Neural crest cell (in vitro differentiated cells): ENCODE measurements at places on chromosomes 3 and 15. TPM values are rescaled to one million over a fixed set of nuclear protein-coding genes. Genes with fewer than 3 reads are reported as not detected.

GPR62 gene
- 0.18 and 0.23 TPM in 2 replicates for total RNA-seq

TRAIP gene
- total RNA-seq = 33.4 and 38.1 TPM in 2 replicates

NKIRAS1 gene
- 8.8 and 9.7 TPM in 2 replicates for total RNA-seq

FHIT gene
- 4.7 and 5.2 TPM in 2 replicates for total RNA-seq

RETNLB gene
- total RNA-seq = not detected in 2 replicates

TBC1D5 gene
- 51.2 and 52.6 TPM in 2 replicates for total RNA-seq

SLC22A14 gene
- not detected in 2 replicates for total RNA-seq

DNA sequence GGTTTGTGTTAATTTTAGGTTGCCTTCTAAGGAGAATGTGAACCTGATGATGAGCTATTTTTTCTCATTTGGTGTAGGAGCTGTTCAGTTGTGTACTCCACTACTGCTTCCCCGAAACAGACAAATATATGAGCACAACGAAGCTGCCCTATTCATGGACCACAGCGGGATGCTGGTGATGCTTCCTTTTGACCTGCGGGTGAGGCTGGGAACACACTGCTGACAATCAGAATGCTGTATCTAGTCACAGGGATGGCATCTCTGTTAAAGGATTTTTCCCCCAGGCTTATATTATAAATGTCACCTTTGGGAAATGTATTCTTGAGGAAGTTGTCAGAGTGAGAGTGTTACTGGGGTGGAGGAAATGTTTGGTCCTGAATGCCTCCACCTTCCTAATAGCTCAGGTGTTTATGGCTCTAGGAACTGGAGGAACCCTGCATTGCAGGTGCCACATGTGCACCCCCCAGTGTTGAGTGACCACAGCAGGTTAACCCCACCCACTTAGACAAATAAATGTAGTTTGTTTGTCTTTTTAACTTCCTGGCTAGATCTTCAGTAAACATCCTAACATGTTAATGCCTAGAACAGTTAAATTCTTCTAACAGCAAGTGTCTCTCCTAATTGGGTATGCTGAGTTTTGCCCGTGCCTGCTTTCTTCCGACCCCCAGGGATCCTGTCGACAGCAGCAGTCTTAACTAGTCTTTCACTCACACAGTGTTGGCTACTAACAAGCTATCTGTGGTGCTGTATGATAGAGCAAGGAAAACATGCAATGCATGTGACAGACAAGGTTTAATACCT is 35.7 kb downstream of the SRP14 start:
- DNase-seq = no peak

GRCh38 chr15:88391700-88392099 is 75.5 kb downstream of the MRPL46 start:
- DNase-seq = no peak

GRCh38 chr15:31228980-31229826 is 97.4 kb upstream of the KLF13 start:
- no peak for DNase-seq

DNA sequence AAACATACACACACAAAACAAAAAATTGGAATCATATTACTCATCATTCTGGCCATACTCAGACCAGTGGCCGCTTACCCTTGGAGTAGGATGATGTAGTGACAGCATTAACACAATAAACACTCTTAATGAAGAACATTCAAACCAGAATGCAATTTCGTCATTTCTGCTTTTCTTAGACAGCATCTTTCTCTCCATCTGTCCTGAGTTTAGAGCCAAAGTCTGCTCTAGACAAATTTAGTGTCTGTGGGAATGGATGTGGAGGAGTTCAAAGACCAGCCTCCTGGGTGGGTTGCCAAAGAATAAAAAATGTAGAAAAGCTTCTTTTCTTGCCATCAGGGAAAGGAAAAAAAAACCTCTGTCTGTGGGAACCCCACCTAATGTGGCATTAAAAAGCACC is 212.4 kb upstream of the POU1F1 start:
- DNase-seq = no peak

GRCh38 chr3:181637056-181637455 is 74.7 kb upstream of the SOX2 start:
- DNase-seq = no peak

DNA sequence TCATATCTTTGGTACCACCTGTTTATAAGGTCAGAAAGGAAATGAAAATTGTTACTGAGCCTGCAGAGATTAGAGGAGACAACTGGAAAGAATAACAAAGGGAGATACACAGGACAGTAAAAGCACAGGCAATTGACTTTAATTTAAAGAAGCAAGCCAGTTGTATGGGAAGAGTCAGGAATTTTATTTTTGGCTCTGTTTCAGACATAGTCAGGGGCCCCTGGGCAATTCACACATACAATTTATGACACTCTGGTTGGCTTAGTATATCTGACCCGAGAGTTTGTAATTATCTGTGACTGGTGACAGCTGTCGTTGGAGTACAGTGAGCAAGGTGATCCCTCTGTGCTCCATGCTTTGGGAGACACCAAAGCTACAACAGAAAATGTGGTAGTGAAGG is 591.9 kb upstream of the NECTIN3 start:
- no peak for DNase-seq

GRCh38 chr3:64802460-64802859 is 114.7 kb upstream of the ADAMTS9 start:
- DNase-seq = no peak

DNA sequence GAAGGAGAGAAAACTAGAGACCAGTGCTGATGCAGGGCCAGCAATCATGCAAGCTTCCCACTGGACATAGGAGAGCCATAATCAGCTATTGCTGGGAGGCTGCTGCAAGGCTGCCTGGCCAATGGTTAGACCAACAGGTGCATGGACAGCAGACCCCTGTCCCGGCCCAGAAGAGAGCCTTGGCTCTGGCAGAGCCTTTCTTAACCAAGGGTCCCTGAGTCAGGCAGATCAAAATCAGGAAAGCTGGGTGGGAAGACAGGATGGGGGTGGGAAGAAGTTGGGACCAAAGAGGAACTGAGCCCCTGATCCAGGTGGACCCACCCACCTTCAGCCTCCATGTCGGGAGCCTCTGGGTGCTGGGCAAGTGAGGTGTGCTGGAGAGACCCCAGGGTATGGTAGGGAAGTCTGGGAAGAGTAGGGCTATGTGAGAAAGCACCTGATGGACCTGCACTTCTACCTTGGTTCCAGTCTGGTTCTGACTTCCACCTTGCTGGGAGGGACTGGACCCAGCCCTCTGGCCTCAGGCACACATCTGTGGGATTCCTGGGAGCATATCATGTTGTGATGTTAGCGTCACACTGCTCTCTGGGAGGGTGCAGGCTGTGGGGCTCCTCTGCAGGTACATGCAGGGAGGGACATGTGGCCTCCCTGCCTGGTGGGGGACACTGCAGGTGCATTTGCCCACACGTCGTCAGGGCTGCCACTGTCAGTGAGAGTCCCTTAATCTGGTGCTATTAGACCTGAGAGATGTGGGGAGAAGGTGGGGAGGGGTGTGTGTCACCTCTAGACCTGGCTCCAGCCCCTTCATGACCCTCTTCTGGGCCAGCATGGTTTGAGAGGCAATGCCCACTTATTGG is 24.7 kb downstream of the KY start:
- no peak for DNase-seq

- no peak for DNase-seq
Measured at GRCh38 chr3:30531017-30531570, 75.3 kb upstream of the TGFBR2 start.

- no peak for DNase-seq
Measured at GRCh38 chr3:45100981-45101407, 45.2 kb downstream of the CDCP1 start.

DNA sequence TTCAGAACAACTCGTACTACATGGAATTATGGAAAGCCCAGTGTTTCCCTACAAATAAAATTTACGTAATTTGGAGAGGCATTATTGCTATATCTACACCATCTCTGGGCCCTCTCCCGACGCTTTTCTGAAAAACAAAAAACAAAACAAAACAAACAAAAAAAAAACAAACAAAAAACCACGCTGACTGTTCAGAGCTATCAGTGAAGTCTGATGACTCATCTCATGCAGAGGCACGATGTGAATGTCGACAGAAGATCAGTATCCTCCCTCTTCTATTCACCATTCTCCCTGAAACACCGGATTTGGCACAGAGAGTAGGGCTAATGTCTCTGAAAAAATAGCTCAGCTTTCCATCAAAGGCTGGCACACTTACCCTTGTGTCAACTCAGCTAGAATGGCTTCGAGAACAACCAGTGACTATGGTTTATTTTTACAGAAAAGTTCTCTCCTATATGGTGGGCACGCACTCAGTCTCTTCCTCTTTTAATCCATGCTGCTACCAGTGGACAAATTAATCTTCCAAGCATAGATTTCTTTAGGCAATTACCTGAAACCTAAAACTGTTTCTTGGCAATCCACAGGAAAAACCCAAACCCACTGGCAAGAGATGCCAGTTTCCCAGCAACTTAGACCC is 1.5 kb downstream of the CRBN start:
- DNase-seq = no peak

DNA sequence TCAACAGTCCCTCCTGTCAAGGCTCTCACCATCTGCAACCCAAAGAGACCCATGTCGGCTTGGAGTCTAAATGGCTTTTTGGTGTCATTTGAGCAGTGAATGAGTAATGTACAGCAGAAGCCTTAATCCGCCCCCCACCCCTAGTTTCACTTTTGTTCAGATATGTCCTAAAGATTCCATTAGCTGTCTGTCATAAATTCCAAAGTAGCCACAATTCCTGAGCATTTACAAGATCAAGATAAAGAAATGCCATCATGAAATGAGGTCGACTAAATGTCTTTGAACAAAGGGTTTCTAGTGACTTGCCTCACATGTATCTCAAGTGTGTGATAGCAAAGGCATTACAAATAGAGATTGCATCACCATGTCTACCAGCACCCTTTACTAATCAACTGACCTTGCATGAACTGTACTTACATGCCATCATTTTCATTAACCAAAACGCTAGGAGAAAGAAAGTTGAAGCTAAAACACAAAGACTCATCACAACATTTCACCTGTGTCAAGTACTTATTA is 123.8 kb upstream of the PHLDB2 start:
- no peak for DNase-seq

- no peak for DNase-seq
Measured at GRCh38 chr3:172103724-172104123, 64.3 kb downstream of the FNDC3B start.
